ENCODE measurements at places on chromosomes 6 and 20.

- no peak for DNase-seq
Observed at GRCh38 chr6:22656706-22657351, 87.5 kb downstream of the HDGFL1 start.

DNA sequence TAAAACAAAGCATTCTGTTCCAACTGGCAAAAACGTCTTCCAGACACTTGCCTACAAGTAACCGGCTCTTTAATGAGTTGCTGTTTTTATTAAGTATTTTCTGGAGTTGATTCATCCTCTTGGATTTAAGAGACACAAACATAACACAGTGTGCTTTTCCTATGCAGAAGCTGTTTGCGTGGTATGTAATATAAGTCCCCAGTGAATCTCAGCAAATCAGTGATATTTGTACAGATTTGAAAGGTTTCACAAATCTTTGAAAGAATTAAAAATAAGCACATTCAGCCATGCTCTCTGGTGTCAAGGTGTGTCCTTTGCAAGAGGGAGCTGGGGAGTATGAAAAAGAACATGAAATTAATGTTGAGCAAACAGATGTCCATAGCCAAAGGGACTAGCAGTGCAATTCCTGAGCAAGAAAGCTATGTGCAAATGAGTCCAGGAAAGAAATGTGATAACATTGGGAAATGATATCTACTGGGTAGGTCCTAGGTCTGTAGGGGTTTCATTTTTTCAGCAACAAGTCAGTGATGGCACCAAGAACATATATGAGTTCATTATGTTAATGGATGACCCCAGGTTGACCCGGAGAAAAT lies 170.1 kb upstream of the PHACTR1 start:
- DNase-seq, result no peak

GRCh38 chr6:11615214-11615602 lies 77.7 kb downstream of the TMEM170B start:
- no peak for DNase-seq

DNA sequence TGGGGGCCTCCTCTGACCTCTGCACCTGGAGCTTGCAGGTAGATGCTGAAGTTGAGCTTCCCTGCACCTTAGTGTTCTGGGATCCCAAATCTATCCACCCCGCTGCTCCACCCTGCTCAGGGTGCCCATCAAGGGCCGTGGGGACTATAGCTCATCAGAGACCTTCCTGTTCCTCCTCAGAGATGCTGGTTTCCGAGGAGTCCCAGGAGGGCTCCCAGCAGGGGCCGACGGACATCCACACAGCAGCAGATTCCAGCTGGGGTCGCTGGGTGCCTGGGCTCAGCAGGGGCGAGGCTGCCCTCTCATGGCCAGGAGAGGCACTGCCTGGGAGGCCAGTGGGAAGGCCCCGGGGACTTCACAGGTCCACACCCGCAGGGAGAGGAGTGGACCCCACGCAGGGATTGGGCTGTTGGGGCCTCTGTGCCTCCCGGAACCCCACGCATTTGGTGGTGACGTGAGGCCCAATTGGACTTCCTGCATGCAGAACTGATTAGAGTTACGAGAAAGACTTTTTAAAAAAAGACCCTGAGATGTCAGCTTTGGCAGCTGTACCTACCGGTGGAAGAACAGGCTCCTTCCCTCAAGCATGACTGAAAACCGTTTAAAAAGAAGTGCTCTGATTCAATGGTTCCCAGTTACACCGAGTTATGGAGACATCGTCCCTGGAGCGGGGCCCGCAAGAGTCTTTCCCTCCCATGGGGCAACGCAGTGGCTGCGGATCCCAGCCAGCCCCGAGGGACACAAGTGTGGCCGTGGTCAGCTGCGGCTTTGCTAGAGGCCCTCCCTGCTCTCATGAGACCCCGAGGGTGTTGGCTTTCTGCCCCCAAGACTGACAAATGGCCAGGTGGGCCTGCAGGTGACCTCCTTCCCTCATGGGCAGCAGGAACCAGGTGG lies 25.3 kb upstream of the SLCO4A1 start:
- peak; percentile 61 for DNase-seq

DNA sequence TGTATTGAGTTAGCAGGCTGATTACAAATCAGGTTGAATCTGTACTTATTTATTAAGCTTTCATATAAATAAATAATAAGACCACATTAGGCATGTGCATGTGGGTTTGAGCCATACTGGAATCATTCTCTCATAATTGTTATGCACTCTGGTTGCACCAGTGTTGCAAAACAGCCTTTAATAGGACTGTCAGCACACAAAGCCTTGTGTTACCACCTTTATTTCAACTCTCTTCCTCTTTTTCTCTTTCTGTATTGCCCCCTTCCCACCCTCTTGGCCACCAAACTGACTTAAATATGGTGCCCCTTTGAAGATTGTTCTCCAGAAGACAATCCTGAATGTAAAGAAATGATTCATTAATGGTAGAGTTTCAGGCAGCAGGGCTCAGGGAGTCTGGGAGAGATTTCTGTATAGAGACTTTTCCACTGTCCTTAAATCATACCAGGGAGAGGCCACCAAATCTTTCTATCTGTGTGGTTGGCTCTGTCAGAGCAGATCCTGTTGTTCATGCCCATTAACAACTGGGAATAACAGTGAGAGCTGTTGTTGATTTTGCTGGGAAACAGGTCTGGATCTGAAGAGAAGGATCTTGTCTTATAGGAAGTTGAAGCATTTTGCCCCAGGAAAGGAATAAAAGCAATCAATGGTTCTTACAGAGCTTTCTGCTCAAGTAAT lies 131.6 kb upstream of the SOX4 start:
- no peak for DNase-seq

GRCh38 chr6:158381214-158381613 lies 68.9 kb downstream of the TULP4 start:
- no peak for DNase-seq

DNA sequence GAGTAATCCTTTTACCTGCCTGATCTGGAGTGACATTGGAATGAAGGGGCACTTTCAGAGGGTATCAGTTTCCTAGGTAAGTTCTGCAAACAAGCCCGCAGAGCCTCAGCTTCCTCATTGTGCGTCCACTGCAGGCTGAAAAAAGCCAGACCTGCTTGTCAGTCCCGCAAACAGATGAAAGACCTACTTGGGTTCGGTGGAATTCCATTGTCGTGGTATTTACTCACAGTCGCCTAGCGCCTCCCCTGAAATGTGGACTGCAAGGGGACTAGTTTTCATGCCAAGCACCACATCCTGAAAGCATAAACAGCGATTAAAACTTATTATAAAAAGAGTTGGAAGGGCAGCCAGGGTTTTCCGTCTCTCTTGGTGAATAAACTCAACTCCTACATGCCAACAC lies 121.5 kb downstream of the PAX1 start:
- DNase-seq, result no peak

DNA sequence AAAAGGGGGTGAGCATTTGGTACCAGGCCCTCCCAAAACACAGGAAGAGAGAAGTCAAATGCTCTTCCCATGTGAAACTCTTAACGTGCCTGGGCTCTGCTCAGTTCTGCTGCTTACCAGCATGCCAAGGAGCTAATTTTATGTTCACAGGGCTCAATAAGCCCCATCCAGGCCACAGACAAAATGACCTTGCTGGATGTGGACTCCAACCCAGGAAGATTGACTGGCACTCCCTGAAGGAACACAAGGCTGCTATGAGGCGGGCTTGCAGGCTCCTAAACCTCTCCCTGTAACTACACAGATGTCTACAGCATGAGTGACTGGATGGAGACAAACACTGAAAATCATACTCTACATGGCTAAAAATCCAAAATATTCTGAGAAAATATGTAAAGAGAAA lies 50.6 kb downstream of the CHD6 start:
- no peak for DNase-seq

GRCh38 chr6:158049055-158050028 lies 67.7 kb downstream of the SYNJ2 start:
- no peak for DNase-seq

DNA sequence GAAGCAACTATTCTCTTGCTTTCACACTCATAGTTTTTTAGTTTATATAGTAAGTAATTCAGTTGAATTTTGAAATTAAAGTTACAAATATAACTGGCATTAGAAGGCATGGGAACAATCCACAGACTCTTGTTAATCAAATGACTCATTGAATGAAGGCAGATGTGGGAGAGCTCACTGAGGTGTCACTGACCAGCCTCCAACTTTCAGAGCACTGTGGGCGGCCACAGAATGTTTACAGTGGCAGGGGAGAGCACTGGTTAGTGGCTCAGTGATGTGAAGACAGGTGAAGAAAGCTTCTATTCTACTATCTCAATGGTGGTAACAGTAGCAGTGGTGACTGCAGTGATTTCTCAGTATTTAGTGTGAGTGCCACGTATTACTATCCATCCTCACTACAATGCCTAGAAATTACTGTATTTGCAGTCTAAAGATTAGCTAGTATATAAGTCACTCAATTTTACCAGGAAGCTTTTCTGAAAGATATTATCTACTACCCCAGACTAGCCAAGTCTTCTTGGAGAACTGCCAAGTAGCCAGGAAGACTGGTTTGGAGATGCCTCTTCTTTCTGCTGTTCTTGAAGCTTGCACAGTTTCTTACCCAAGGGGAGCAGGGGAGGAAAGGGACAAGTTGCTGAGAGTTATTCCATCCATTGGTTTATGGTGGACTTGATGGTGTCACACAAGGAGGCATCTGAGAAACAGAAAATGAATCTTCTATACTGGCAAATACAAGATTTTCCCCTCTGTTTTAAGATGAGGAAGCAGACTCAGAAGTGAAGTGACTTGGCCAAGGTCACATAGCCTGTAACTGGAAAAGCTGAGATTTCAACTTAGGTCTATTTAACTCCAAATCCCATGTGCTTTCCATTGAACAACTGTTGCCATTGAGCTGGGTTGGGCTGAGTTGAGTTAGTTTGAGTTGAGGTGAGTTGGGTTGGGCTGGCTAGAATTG lies 231.2 kb downstream of the ANKRD60 start:
- no peak for DNase-seq

GRCh38 chr6:15904651-15905376 lies 224.1 kb upstream of the MYLIP start:
- DNase-seq, result no peak

GRCh38 chr6:40931931-40932330 lies 107.1 kb downstream of the UNC5CL start:
- no peak for DNase-seq

GRCh38 chr6:115870464-115870863 lies 190.2 kb downstream of the FRK start:
- no peak for DNase-seq

GRCh38 chr6:150866147-150866990 lies 867 bp downstream of the MTHFD1L start:
- peak; percentile 64 for DNase-seq

GRCh38 chr6:152723398-152723797 lies 25.7 kb downstream of the MYCT1 start:
- no peak for DNase-seq

DNA sequence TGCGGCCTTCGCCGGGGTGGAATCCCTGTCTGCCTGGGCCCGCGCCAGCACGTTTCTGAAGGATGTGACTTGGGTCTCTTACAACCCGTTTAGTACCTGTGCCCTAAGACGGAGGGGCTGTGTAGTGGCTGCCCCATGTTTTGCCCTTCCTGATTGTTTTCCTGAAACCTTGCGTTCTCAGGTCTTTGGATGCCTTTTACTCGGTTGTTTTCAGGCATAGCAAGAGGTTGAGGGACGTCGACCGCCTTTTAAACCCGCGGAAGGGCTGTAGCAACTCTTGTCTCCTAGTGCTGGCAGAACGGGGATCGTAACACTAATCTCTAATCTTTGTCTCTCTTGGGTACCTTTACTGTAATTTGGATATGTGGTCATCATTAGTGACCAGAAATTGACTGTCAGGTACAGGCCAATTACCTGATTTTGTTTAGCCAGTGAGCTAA lies 706 bp upstream of the NANP start:
- no peak for DNase-seq

- no peak for DNase-seq
Observed at GRCh38 chr6:166830185-166830890, 126.0 kb downstream of the RNASET2 start.

- no peak for DNase-seq
Observed at GRCh38 chr20:63552481-63553249, 1.3 kb upstream of the FNDC11 start.

- DNase-seq, result no peak
Observed at GRCh38 chr6:16060039-16060438, 68.8 kb upstream of the MYLIP start.
